Glutamatergic neuron (in vitro differentiated cells): ENCODE measurements at places on chromosomes 1 and 21. TPM values are rescaled to one million over a fixed set of nuclear protein-coding genes. Genes with fewer than 3 reads are reported as not detected.
A peak's percentile ranks its signal among the peaks of the same experiment; 100 is the strongest.

DNA sequence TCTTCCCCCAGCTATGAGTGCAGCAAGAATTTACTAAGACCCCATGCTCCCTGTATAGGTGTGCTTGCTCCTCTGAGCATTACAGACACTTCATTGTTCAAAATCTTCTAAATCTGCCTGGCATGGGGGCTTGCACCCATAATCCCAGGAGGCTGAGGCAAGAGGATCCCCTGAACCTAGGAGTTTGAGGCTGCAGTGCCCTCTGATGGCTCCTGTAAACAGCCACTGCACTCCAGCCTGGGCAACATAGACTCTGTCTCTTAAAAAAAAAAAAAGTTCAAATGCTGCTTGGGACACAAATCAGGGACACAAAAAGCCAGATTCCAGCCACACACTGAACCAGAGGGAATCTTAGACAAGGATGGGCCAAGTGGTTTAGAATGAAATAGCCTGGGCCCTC is 3.4 kb upstream of the ACOT7 start:
- no peak for DNase-seq

- no peak for DNase-seq
Measured at GRCh38 chr1:185450060-185450788, 133.2 kb upstream of the IVNS1ABP start.

- no peak for DNase-seq
Measured at GRCh38 chr1:230171356-230172015, 104.4 kb downstream of the GALNT2 start.

The TTC22 gene
- not detected for total RNA-seq

The PROK1 gene
- total RNA-seq = not detected

The IL23R gene
- not detected for total RNA-seq

GRCh38 chr1:220789532-220790147 is 2.9 kb downstream of the MTARC1 start:
- no peak for DNase-seq

The LORICRIN gene
- not detected for total RNA-seq

The FCRL6 gene
- not detected for total RNA-seq

DNA sequence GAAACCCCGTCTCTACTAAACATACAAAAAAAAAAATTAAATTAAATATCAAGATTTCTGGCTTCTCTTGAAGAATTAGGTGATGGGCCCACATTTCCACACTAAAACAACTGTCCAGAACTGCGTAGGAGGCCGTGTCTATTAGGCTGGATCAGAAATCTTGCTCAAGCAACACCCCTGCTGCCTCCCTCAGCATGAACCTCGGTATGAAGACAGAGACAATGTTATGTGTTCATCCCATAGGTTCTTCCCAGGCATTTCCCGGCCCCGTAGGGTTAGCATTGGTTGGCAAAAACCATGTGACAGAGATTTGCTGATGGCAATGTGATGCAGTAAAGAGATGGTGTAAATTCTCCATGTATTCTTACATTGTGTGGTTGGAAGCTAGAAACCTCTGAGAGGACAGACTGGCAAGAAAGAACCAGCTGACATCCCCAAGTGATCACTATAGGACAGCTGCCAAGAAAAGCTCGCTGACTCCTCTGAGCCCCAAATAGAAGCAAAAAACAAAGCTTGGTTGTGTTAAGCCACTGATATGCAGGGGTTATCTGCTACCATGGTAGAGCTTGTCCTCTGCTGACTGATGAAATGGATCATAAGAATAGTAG is 34.5 kb downstream of the EBNA1BP2 start:
- DNase-seq = no peak

GRCh38 chr1:98896711-98897445 is 107.8 kb downstream of the PLPPR5 start:
- no peak for DNase-seq

The TBX19 gene
- total RNA-seq = 0.78 TPM

The FAM78B gene
- 66.0 TPM for total RNA-seq

GRCh38 chr21:28602546-28602945 is 390.1 kb downstream of the LTN1 start:
- DNase-seq = no peak

GRCh38 chr1:169829671-169830070 is 35.0 kb upstream of the METTL18 start:
- no peak for DNase-seq

GRCh38 chr1:211910113-211910884 is 79.7 kb upstream of the LPGAT1 start:
- DNase-seq = no peak

GRCh38 chr21:43211760-43212115 is 42.9 kb downstream of the CRYAA start:
- no peak for DNase-seq

DNA sequence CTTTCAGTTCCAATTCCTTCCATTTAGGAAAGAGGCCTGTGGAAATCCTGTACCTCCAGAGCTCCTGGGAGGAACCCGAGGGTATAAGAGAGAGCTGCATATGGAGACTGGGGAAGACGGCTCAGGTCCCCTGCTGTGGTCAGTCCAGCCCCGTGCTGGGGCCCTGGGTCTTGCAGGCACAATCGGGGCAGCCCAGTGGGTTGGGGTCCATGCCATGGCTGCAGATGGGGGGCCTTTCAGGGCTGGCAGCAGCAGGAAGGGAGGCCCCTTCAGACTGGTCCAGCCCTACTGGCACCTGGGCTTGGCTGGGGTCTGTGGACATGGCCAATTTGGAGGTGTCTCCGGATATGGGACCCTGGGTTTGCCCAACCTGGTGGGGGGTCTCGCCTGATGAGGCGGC is 18.2 kb downstream of the HTR6 start:
- no peak for DNase-seq

DNA sequence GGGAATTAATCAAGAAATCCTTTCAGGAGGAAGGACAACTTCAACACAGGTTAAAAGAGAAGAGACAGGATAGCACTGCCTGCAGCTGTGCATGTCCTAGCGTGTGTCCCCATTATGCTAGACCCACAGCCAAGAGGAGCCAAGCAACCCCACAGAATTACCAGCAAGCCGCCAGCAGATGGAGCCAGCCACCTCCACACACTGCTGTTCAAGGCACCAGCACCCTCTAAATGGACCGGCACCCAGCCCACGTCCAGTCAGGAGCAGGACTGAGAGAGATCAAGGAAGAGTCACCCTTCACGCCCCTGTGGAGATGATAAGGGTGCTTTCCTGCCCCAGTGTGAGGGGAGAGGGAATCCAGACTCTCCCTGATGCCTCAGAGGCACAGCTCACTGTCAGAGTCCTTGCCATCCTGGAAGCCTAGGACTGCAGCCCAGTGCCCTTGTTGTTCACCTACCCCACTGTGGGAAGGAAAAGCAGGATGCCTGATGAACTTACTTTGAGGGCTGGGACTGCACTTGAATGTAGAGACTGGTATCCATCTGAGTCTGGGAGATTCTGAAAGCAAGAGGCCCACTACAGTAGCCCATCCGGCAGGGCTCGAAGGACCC is 37.1 kb upstream of the CTTNBP2NL start:
- DNase-seq = peak; percentile 62

The GUCA2A gene
- not detected for total RNA-seq

The ECM1 gene
- 2.8 TPM for total RNA-seq

The PCBP3 gene
- total RNA-seq = 72.7 TPM

The CNKSR1 gene
- total RNA-seq = 9.9 TPM
